Chondrocyte (in vitro differentiated cells): ENCODE measurements at places on chromosomes 16 and 17. TPM values are rescaled to one million over a fixed set of nuclear protein-coding genes. Genes with fewer than 3 reads are reported as not detected.

Gene NGFR
- total RNA-seq: 1.7 to 4.4 TPM (median 1.8 TPM) in 3 replicates

DNA sequence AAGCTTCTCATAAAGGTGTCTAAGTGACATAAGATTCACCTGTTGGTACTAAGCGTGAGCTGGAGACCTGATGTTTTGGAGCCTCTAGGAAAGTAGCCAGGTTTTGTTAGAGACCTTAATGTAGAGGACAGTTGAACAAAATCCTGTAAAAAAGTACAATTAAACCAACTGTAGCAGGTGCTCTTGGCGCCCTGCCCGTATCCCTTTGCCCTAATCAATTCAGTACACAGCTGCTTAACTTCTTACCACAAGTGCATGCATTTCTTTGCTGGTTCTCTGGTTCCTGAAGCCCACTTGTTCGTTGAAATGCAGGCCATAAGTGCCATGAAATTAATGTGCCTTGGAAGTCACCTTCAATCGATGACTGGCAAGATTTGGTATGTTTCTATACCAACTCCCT, 24.4 kb downstream of the GLP2R start:
- DNase-seq: no peak

DNA sequence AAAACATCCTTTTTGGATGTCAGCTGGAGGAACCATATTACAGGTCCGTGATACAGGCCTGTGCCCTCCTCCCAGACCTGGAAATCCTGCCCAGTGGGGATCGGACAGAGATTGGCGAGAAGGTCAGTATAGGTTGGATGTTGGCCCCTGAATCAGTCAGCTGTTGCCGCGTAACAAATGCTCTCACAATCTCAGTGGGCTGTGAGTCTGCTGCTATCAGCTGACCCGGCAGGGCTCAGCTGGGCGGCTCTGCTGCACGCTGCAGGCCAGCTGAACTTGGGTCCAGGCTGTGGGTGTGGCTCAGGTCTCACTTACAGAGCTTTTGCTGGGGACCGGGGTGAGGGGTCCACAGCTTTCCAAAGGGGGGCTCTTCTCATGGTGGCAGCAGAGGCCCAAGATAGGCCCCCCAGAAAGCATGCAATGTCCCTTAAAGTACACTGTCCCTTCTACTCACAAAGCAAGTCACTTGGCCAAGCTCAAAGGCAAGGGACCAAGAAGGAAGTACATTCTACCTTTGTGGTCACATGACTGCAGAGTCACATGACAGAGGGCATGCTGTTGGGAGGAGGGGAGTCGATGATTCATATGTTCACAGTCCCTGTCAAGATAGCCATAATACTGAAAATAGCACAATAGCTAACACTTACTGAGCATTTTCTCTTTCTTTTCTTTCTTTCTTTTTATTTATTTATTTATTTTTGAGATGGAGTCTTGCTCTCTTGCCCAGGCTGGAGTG, 134.2 kb downstream of the ABCC1 start:
- DNase-seq: no peak

Gene NTN1
- total RNA-seq: 3.3 to 4.3 TPM (median 4.0 TPM) in 3 replicates

Gene KRTAP3-1
- total RNA-seq: not detected in 3 replicates

Gene BMERB1
- 29.9 to 37.8 TPM (median 35.9 TPM) in 3 replicates for total RNA-seq

GRCh38 chr16:50574745-50575136, 26.5 kb downstream of the NKD1 start:
- DNase-seq: no peak

Gene PTGES3L
- total RNA-seq: 1.2 to 5.7 TPM (median 3.9 TPM) in 3 replicates

DNA sequence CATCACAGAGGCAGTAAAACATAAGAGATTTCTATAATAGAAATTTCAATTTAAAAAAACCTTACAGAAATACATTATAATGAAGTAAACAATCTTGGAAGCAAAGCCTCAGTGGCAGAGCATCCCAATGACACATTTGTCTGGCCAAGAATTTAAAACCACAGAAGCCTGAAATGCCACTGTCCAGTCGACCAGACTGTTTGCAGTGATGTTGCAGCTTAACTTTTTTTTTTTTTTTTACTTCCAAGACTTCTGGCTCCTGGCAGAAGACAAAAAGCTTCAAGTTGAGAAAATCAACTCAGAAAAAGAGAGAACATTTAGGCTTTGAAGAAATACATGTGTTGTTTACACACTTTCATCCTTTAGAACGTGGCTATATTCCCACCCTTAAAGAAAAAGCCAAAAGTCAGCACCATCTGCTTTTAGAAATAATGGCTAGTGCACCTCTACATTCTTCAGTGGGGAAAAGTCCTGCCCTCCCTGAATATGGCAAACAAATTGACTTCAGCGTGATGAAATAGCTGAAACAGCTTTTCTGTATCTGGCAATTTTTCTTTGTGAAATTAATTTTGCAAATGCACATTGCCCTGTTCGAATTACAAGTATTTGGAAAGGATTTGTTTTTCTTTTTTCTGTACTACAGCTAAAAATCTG, 205.5 kb upstream of the MON1B start:
- no peak for DNase-seq

DNA sequence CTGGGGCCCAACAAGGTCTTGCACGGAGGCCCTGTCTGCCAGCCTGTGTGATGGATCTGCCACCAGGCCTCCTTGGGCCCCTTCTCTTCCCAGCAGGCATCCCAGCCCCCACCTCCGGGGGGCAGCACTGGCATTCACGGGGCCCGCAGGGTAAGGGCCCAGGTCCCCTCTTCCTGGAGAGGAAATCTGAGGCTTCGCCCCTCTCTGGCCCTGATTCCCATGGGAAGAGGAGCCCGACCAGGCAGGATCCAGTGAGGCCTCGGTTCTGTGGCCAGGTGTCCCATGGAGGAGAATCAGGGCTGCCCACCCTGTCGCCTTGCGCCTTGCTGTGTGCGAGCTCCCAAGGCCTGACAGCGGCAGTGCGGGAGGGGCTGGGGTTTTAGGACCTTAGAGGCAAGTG, 48.4 kb downstream of the PDPK1 start:
- DNase-seq: peak; percentile 68

DNA sequence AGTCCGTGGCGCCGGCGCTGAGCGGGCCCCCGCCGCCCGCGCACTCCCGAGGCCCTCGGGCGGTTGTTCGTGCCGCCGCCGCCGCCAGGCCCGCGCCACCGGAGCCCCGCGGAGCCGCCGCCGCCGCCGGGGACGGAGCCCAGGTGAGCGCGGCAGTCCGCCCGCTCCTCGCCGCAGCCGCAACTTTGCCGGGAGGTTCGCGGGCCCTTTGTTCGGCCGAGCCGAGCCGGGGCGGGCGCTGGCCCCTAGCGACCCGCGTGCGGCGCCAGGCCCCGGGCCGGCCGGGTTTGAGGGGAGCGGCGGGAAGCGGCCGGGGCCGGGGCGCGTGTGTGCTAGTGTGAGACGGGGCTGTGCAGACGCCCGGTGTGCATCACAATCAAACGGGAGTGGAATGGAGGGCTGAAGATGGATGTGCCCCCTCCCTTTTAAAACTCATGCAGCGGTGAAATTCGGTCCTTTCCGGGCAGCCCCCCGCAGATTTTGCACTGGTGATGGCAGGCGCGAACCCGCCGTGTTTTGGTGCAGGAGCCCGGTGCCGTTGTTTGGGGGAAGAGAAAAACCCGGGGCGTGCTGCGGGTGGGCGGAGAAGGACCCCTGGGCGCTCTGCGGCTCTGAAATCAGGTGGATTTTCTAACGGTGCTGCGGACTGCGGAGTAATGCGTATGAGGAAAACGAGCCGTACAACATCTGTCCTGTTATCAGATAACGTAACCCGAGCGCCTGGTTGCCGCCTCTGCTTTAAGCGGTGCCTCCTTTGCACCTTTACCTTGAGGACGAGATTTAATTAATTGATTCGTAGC, 823 bp downstream of the TNRC6C start:
- DNase-seq: no peak

Gene SLC13A5
- 1.1 to 1.5 TPM in 2 of 3 replicates, not detected in the other for total RNA-seq

GRCh38 chr16:12833926-12834325, 30.2 kb upstream of the CPPED1 start:
- DNase-seq: no peak

- no peak for DNase-seq
These were observed 40.4 kb upstream of the NDRG4 start for GRCh38 chr16:58459344-58460218.

DNA sequence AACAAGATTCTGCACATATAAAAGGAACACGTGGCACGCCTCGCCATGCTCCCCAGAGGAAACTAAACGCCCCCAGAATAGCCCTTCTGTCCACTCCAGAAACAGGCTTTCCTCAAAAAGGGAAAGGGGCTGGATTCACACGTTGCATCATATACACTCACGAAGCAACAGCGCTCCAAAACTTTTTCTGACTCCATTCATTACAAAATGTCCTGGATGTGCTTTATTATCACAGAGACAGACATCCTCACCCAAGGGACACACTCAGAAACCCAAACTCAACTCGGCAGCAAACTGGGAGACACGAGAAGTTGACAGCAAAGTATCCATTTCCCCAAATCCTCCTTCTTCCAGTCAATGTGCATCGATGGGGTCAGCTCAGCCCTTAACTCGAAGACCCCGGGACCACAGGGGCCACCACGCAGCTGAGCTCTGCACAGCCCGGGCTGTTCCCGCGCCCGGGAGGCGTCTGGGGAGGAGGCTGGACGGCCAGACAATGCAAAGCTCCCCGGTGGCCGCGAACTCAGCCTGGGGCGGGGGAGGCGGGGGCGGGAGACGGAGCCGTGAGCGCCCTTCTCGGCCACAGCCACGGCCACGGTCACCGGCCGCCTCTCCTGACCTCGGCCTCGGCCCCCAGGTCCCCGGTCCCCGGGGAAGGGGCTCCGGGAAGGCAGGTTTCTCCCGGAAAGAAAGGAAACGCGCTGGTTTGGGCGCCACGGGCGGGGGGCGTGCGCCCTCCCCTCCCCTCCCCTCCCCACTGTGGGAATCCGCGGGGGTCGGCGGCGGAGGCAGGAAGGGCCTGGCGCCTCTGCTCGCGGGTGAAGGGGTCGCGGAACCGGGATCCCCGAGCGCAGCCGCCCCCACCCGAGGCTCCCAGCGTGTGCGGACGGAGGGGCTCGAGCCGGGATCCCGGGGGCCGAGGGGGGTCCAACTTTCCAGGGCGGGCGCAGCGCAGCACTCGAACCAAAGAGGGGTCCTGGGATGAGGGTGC, 1.2 kb downstream of the NXN start:
- no peak for DNase-seq

DNA sequence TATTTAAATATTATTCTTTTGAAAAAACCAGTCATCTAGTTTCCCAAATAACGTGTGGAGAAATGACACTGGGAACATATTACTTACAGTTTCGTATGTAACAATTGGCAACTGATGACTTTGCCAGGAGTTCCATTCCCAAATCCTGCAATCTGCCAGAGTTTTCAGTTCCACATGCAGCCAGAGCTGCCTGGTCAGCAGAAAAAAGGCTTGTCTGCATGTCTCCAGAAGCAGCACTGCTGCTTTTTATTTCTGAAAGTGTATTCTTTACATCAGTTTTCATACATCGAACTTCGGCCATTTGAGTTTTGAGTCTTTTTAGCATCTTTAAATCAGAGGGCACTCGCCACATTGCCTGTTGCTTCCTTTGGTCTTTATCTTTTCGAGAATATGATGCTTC, 78.4 kb downstream of the TRIM37 start:
- no peak for DNase-seq

DNA sequence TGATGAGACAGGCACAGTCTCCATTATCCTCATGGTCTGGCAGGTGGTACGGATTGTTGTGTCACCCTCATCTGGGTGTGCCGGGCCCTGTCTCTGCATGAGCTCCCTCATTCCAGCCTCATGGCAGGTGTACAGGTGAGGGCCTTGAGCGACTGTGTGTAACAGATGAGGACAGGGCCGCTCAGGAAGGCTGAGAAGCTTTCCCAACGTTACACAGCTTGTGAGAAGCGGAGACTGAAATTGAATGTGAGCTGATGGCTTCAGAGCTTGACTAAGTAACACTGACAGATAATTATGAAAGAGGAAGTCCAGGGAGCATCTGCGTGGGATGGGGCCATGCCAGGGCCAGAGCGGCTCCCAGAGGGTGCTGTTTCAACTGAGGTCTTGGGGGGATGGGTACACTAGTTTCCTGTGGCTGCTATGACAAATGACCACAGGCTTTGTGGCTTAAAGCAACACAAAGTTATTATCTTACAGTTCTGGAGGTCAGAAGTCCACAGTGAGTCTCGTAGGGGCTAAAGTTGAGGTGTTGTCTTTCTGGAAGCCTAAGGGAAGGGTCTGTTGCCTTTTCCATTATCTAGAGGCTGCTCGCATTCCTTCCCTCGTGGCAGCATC, 36.7 kb downstream of the CMIP start:
- no peak for DNase-seq

Gene SCGB1C2
- not detected in 3 replicates for total RNA-seq
